ENCODE measurements at places on chromosomes 5 and 9.

DNA sequence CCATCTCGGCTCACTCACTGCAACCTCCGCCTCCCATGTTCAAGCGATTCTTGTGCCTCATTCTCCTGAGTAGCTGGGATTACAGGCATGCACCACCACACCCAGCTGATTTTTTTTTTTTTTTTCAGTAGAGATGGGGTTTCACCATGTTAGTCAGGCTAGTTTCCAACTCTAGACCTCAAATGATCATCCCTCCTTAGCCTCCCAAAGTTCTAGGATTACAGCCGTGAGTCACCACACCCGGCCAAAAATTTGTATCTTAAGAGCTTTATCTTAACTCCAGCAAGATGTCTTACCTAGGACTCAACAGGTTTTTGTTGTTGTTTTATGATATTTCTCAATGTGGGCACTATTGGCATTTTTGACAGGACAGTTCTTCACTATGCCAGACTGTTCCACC, 27.9 kb downstream of the LYRM7 start:
- DNase-seq: no peak

DNA sequence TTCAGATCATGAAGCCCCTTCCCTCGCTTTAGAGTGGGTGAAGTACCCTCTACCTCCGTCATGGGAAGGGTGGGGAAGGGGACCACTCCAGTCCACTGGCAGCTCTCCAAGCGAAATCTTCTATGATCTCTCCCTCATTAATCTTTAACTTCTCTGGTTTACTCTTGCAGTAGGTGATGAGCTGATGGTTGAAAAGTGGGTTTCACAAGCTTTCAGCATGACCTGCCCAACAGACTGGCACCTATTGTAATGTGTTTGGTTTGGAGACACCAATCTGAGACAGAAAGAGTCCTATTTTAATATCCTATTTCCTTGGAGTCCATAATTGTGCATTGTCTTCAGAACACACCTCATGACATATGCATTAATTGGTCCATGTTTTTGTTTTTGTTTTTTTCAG, 70.8 kb upstream of the TGFBR1 start:
- DNase-seq: no peak

- DNase-seq: no peak
Observed at GRCh38 chr9:73029346-73029745, 76.5 kb upstream of the ALDH1A1 start.

- no peak for DNase-seq
Observed at GRCh38 chr5:94810281-94810680, 191.8 kb downstream of the SLF1 start.

DNA sequence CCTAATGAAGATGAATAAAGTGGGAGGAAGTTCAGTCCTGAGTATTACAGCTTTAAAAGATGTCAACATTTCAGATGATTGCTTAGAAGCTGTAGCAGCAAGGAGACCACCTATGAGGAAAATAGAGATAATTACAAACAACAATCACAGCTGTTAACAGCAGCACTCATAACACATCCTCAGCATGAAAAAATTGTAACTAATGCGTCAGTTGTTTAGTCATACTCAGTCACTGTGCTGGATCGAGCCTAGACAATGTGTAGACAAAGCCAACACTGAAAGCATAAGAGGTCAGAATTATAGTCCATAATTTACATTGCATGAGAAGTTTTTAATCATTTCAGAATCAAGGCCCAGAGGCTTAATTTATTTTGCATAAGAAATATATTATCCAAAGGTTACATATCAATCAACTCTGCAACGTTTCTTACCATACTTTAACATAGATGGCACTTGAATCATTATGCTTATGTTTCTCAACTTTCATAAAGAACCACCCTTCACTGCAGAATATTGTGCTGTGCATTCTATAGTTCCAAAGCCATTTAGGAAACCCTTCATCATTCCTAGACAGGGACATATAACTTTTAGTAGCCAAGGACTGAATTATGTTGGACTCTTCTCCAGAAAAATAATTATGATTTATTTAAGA, 60.2 kb upstream of the HAPLN1 start:
- DNase-seq: no peak

- DNase-seq: no peak
Observed at GRCh38 chr5:168721966-168722365, 142.8 kb upstream of the PANK3 start.

DNA sequence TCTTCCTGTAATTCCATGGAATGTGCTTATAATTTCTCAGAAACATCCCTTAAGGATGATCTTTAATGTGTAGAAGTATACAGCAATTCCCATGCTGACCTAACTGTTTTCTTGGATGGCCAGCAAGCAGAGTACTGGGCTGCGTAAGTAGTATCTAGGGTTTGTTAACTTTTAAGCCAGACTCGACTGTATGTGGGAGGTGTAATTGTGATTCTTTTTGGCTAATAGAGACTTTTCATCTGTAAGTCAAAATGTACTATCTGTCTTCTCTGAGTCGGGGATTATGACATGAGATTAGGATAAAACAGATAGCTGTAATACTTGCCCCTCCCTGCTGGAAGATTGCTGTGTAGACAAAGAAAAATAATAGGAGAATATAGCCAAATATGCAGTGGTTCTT, 169.3 kb downstream of the SGCD start:
- DNase-seq: no peak

DNA sequence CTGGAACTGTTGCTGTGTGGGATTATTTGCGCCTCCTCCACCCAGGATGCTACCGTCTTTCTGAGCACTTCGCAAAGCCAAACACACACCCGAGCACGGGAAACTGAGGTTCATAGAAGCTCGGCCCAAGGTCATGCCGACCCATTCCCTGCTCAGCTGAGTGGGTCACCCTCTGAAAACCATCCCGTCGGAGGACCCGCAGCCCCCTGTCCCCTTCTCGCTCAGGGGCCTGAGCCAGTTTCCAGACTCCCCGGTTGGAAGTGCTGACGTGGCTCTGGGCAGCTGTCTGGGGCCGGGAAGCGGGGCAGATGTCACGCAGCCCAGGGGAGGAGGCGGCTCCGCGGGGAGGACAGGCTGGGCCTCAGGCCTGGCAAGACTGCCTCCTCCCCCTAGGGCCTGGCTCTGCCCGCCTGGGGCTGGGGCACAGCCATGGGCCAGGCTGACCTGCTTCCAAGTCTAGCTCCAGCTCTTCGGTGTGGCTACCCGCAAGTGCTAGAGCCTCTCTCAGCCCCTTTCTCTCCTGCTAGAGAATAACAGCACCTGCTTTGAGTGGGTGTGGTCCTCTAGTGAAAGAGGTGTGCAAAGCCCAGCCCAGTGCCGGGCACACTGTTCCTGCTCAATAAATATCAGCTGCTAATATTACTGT, 9.9 kb upstream of the CXXC5 start:
- DNase-seq: no peak

- no peak for DNase-seq
Observed at GRCh38 chr5:83924171-83924570, 203.5 kb upstream of the HAPLN1 start.

DNA sequence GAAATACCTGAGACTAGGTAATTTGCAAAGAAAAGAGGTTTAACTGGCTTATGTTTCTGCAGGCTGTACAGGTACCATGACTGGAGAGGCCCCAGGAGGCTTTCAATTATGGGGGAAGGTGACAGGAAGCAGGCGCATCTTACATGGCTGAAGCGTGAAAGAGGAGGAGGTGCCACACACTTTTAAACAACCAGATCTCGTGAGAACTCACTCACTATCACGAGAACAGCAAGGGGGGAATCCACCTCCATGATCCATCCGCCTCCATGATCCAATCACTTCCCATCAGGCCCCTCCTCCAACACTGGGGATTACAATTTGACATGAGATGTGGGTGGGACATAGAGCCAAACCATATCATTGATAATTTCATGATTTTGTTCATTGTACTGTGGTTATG, 2.5 kb upstream of the MED27 start:
- no peak for DNase-seq

DNA sequence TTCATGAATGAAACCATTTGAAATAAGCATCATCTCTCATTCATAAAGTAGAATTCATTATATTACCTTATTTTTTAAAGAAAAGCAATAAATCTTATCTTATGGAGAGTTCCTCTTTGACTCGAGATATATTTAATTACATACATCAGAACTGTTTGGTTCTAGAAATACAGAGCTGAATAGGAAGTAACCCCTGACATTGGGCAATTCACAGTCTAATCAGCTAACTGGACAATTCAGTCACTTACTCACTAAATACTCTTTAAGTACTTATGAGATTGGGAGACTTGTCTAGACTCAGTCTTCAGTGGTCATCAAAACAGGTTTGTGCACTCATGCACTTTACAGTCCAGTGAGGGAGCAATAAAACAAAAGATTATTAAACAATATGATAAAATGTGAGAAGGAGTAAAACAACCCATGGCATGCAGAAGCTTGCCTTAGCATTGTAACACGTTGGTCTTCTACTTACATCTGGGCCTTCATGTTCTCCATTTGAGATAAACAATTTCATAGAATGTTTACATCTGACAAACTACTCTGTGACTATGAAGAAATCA, 11.5 kb upstream of the FBXO38 start:
- DNase-seq: no peak

DNA sequence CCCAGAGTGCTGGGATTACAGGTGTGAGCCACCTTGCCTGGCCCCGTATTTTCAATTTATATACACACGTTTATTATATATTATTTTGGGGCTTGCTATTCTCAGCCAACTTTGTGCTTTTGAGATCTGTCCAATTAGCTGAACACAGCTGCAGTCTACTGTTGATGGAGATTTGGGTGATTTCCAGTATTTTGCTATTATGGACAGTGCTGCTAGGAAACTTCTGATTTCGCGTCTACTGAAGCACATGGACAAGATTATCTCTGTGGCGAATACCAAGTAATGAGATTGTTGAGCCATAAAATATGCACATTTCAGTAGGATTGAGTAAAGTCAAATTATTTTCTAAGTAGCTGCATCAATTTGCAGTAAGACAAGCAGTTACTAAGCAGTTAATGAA, 1731.2 kb upstream of the CDH6 start:
- DNase-seq: no peak

- DNase-seq: no peak
Observed at GRCh38 chr9:88753691-88754367, 218.9 kb downstream of the NXNL2 start.

DNA sequence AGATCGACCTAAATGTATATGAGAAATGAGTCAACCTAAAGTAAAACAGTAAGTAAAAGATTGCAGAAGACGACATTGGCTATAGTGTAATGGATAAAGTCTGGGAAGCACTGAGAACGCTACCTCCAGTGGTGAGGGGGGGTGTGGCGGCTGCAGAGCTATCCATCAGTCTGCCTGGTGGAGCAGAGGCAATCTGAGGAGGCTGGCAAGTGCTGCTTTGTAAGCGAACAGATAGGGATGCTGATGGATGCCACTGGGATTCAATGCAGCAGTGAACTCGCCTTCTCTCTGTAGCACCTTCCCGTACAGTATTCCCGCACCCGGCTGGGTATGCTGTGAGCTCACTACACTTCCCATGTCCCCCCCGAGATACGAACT, 261.5 kb downstream of the NSG2 start:
- no peak for DNase-seq
